ENCODE measurements at places on chromosomes 12 and 14.

- no peak for DNase-seq
Measured at GRCh38 chr14:77154421-77154820, 12.8 kb upstream of the ZDHHC22 start.

- DNase-seq = no peak
Measured at GRCh38 chr12:25253371-25254068, 2.8 kb upstream of the KRAS start.

DNA sequence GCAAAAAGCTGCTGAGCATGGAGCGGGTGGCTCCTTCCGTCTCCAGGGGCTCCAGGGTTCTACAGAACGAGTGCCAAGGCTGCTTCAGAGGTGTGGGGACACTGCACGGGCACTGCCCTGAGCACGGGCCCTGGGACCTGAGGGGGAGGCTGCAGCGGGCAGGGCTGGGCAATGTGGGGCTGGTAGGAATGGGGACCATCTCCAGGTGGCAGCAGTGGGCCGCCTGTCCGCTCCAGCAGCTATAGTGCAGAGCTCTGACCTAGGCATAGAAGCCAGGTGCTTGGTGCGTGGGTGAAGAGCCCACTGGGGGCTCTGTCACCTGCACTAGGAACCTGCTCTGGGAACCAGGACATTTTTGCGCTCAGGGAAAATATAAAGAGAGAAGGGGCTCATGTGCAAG, 22.3 kb downstream of the HDAC7 start:
- DNase-seq = no peak

GRCh38 chr14:58537004-58537403, 100.8 kb upstream of the DACT1 start:
- no peak for DNase-seq

DNA sequence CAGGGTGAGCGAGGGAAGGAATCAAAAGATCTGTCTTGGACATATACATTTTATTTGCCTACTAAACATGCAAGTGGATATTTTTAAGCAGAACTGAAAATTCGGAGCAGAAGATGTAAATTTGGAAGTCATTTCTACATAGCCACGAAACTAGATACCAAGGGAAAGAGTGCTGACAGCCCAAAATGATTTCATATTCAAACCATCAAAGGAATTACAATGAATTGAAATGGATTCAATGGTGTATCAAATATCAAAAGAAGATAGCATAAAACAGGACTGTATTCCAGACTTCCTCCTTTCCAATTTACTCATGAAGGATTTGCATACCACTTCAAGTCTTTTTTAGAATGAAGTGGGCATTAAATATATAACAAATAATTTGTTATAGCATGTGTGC, 313.5 kb upstream of the KITLG start:
- no peak for DNase-seq

- no peak for DNase-seq
Measured at GRCh38 chr14:75297411-75298040, 18.9 kb downstream of the FOS start.

DNA sequence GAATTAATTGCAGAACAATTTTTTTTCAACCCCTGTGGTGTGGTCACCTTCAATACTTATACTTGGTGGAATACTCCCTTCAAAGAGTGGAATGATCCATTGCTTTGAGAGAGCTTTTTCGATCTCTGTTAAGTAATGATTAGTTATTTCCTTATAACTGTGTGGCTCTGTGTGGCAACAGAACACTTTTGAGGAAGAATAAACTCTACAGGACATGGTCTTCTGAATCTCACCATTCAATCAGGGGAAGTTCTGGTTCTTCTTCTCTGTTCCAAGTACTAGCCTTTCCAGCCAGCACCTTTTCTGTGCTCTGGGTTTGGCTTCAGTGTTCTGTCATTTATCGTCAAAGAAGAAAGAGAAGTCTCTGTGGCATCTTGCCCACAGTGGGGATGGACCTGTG, 369.2 kb downstream of the ZFP36L1 start:
- no peak for DNase-seq

- no peak for DNase-seq
Measured at GRCh38 chr14:106877517-106877916, 1351.1 kb downstream of the TMEM121 start.

GRCh38 chr14:97293659-97294058, 496.5 kb downstream of the VRK1 start:
- no peak for DNase-seq

DNA sequence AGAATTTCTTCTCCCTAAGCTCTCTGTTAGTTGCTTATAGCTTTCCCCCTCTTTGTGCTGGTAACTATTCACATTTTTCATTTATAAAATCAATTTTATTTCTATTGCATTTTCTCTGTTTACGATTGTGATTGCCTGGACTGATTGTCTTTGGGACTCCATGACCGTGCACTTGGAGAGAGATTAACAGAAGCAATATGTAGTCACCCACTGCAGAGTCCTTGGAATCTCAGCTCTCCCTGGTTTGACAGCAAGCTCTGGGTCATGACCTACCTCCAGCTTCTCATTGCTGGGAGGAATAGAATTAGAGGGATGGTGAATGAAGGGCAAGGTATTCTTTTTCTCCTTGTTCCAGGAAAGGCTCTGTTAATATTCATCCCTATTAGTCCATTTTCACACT, 398.2 kb downstream of the AACS start:
- no peak for DNase-seq

GRCh38 chr12:62599854-62600437, 133.3 kb downstream of the MON2 start:
- no peak for DNase-seq

DNA sequence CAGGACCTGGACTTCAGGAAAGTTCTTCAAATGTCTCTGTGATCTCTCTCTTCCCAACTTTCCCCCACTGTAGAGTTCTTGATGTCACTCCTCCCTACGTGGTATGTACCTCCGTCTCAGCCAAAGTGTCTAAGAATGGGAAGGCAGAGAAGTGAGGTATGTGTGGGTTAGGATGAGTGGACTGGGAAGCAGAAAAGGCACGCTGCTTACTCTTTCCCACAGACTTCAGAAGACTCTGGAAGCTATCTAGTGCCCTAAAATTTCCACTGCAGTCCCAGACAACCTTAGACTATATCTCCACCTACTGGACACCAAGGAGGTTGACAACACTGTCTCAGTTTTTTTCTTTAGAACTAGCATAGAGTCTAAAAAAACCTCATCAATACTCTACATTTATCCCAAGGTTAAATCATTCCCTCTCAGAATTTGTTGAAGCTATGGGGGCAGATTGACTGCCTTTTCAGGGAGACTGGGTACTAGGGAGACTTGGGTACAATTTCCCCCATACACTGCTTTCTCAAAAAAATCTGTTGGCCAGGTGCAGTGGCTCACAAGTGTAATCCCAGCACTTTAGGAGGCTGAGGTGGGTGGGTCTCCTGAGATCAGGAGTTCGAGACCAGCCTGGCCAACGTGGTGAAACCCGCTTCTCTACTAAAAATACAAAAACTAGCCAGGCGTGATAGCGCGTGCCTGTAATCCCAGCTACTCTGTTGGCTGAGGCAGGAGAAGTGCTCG, 20.6 kb upstream of the ITGA5 start:
- DNase-seq = peak; percentile 35

DNA sequence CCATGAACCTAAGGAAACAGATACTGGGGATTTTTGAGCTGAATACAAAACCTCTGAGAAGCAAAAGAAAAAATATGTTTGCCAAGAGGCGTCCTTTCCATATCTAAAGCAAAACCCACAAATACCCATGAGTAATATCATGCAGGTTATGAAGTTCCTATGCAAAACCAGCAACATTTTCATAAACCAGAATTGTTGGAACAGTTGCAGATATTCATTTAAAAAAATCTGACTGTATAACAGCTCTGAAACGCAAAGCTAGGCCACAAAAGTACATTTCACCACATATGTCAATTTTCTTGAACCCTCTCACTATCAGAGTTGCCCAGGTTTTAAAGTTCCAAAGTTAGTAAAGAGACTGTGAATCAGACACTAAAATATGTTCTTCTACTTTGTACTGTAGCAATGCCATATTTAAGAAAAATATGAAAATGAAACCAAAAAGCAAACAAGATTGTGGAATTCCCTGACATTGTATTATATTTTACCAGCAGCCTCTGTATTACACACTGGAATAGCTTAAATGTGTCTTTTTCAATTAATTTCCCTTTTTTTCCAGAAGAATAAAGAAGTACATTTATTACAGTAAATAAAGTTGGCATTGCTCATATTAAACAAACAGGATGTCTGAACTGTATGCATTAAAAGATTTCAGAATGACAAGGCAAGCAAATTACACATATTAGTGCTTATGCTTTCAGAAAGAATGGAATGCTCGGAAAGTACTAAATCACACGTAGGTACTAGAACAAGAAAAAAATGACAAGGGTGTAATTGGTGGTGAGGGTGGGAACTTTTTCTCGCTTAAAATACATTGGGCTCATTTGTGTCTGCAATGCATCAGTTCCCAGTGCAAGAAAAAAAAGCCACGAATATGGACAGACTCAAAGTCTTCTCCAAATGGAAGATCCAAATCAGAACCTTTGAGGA, 33.6 kb upstream of the HIF1A start:
- DNase-seq = no peak

GRCh38 chr12:3761116-3761735, 8.3 kb upstream of the CRACR2A start:
- no peak for DNase-seq

DNA sequence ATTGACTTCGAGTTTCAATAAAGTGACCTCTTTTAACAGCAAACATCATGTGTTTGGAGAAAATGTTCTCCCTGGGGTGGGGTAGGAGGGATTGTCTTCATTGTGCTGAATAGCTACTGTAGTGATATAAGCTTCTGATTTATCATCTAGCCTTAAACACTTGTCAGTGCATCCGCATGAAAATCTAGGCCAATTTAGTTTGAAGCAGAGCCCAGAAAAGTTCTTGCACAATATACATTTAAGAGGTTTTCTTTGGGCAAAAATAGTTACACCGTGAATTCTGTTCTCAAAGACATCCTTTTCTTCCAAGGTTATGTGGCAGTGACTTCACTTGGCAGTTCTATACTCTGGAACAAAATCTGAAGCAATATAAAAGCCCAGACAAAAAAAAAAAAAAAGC, 136.0 kb upstream of the IFNG-AS1 start:
- no peak for DNase-seq
